Activated CD8-positive, alpha-beta memory T cell treated with anti-CD3 and anti-CD28 coated beads for 48 hours (primary cell): ENCODE measurements at places on chromosomes 13 and 19.

DNA sequence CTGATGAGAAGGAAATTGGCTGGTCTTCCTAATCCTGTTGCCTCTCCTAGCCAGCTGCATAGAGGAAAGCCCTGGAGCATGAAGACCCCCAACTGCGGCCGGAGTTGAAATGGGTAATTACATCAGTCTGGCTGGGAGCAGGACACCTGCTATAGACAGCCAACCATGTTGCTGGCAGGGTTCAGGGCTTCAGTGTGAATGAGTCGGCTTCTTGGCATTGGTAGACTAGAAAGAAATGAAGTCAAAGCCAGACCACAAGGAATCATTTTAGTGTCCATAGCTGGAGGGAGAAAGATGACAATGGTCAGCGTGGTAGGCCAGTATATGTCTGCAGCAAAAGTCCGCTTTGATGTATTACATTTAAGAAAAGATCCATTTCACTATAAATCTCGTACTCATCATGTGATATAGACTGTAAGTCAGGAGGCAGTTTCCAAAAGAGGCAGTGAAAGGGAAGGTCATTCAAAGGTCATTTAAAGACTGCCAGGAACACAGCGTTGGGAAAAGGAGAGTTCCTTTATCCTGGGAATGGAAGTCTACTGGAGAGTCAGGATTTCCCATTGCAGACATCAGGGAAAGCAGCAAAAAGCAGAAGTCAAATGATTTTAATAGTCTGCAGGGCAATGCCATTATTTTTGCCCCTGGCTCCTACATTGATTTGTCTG is 262.7 kb downstream of the DNAJC15 start:
- no peak for DNase-seq

DNA sequence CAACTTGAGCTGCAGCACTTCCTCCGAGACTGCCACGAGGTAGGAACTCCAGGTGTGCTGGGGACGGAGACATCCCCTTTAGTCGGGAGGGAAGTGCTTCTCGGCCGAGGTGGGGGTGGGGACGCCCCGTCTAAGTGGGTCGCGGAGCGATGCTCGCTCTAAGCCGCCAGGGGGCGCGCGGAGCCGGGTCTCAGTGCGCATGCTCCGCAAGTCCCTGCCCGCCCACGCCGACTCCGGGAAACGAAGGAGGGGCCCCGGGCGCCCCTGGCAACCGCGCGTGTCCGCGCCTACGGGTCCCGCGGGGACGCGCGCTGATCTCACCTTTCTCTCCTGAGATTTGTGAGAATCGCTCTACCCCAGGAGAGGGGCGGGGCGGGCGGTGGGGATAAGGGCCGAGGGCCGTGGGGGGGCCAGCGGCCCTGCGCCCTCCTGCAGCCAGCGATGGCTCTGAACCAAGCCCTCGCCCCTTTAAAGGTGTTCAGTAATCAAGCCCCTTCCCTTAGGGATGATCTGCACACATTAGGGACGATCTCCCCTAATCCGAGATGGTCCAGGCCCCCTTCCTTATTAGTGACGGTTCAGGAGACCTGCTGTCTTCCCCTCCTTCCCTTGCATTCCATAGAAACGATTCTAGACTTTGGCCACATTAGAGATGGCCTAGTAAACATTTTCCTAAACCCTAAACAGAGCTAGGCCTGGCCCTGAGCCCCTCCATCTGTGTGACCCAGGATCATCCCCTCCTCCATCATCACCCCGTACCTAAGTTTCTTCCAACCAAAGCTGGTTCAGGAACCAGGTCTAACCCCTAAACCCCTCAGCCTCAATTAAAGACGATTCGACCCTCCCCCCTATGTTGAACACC is 47.3 kb upstream of the SHKBP1 start:
- DNase-seq = peak; percentile 88

- DNase-seq = no peak
Measured at GRCh38 chr13:76971215-76971614, 20.7 kb upstream of the CLN5 start.

GRCh38 chr13:114194853-114195252 is 15.8 kb downstream of the CFAP97D2 start:
- no peak for DNase-seq

DNA sequence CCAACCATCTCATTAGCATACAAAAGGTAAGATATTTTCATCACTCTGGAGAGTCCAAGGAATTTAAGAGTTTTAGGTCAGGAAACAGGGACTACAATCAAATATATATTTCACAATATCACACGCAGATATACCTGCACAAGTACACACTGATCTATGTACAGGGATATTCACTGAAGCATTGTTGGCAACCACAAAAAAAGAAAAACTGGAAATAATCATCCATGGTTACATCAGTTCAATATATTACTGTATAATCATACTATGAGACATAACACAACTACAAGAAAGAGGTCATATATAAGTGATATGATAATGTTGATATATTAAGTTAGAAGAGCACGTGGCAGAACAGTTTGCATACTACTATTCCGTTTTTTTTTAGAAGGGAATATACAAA is 2.2 kb upstream of the SERP2 start:
- no peak for DNase-seq
